Stimulated activated CD8-positive, alpha-beta memory T cell treated with anti-CD3 and anti-CD28 coated beads, Interleukin-15, amount 100 ng/mL, for 24 hours (primary cell): ENCODE measurements at places on chromosomes 3 and 15.

- DNase-seq = no peak
Observed at GRCh38 chr3:155101398-155101797, 21.3 kb downstream of the MME start.

DNA sequence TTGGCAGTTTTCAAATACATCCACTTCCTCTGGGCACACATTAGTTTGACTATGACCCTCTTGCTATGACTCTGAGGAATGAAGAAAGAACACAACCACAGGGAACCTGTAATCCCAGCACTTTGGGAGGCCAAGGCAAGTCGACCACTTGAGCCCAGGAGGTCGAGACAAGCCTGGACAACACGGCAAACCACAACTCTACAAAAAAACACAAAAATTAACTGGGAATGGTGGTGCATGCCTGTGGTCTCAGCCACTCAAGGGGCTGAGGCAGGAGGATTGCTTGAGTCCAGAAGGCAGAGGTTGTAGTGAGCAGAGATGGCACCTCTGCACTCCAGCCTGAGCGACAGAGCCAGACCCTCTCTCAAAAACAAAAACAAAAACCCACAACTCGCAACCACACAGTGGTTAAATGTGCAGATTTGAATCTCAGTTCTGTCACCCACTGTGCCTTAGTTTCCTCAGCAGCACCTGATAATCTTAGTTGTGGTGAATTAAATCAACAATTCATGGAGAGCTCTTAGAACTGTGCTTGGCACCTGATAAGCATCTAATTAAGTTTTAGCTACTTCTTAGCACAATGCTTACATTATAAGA, 65.7 kb downstream of the MYLK start:
- DNase-seq = no peak

DNA sequence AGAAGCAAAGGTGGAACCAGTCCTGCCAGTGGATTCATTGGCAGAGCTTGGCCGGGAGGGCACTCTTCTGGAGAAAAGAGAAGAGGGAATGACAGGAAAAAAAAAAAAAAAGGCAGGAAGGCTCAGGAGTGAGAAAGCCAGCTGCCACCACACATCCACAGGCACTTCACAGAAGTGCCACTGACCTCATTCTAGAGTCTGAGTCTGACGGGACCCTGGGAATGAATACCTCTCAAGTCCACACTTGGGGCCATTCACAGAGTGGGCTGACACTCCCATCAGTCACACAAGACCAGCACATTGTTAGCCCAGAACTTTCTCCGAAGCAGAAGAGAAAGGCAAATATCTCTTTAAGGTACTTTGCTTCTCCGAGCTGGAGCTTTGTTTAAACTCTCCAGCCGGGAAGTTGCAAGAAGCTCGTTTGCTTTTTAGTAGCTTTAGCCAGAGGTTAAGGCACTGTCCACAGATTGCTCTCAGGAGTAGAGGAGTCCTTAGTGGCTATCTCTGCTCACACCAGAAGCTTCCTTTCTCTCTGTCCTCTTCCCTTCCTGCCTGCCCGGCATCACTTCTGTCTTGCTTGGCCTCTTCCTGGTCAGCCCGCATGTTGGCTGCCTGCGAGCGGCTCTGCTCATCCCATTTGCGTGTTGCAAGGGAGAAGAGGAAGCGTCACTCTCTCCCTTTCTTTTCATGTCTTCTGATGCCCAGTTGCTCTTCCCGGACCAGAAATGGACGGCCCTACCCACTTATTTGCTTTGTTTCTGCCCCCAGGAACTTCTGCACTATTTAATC, 53.8 kb downstream of the CMTM6 start:
- no peak for DNase-seq

GRCh38 chr3:80785475-80785874, 976.0 kb downstream of the GBE1 start:
- no peak for DNase-seq

GRCh38 chr3:55686426-55687254, 199.5 kb upstream of the WNT5A start:
- no peak for DNase-seq

DNA sequence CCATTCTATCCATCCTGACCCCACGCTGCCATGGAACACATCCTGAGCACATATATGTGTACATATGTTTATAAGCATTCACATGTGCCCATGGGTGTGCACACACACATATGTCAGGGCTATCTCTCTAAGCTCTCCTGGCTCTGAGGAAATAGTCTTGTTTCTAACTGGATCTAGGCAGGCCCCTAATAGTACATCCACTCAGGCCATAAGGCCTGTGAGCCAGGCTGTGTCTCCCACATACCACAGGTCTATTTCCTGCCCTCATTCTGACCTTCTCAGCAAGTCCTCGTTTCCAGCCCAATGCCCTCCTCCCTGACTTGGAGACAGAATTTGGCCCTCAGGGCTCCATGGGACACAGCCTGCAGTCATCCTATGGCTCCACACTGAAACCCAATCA, 284.8 kb upstream of the CTNNB1 start:
- no peak for DNase-seq

DNA sequence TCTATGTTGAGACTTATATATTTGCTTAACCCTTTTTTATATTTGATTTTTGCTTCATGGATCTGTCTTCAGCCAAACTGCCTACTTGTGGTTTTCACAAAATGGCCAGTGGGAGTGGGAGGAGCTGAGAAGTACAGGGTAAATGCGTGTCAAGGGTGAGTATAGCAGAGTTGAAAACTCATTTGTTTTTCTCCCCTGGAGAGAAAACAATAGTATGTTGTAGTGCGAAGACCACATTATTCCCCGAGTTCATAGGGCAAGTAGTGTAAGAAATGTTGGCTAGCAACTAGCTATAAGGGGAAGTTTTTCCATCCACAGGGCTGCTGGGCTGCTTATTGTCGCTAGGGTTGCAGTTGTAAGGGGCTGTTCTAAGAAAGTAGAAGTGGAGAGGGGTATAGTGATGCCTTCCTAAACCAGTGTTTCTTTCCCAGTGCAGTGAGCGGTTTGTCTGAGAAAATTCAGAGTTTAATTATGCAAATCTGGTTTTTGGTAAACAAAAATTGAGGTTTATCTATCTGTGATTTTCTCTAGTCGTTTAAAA, 153.8 kb upstream of the AZI2 start:
- no peak for DNase-seq
